ENCODE measurements at places on chromosomes 4 and X. TPM values are rescaled to one million over a fixed set of nuclear protein-coding genes. Genes with fewer than 3 reads are reported as not detected.

The AKAP14 gene
- total RNA-seq: not detected

The PPEF2 gene
- total RNA-seq: 0.24 TPM

The CLNK gene
- 0.49 TPM for total RNA-seq

The SRD5A3 gene
- 3.6 TPM for total RNA-seq

The FHIP1A gene
- 0.76 TPM for total RNA-seq

The NAA11 gene
- total RNA-seq: not detected

The TFDP3 gene
- not detected for total RNA-seq

The SLC10A7 gene
- total RNA-seq: 18.3 TPM

The ODAPH gene
- total RNA-seq: 0.36 TPM

The CXCL10 gene
- not detected for total RNA-seq

The NAP1L2 gene
- 2.0 TPM for total RNA-seq

The SERTM2 gene
- not detected for total RNA-seq

The XAGE1A gene
- not detected for total RNA-seq

The ANKRD50 gene
- 0.53 TPM for total RNA-seq

The L1CAM gene
- 19.9 TPM for total RNA-seq

GRCh38 chr4:30341731-30342130 is 378.4 kb upstream of the PCDH7 start:
- no peak for DNase-seq

DNA sequence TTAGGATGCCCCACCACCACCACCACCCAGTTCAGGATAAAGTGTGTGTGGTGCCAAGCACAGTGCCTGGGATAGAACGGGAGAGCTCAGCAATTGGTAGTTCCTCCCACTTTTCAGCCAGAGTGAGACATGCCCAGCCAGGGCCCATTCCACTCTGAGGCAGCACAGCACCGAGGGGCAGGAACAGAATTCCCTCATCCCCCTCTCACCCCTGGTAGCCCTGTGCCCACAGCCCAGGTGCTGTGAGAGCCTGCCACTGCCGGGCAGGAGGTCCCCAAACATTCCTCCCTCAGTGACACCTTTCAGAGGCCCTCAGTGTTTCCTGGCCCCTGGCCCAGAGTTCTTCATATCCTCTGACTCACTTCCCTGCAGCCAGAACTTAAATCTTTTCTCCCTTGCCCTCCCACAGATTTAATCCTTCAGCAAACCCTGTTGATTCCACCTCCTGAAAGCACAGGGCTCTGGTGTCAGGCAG is 8.1 kb downstream of the RIPPLY1 start:
- DNase-seq: no peak

DNA sequence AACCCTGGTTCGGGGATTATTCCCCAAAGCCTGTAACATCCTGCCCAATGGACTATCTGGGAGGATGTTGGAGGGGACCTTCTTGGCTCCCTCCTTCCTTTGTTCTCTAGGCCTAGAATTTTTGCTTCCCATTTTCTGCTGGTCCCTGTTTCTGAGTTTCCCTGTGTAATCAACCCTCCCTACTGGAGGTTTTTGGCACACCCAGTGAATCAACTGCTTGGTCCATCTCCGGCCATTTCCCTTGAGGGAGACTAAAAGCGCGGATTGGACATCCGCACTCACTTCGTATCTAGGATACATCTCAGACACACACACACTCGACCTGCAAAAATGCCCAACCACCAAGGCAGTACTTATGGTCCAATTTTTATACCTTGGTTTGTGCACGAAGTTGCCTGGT is 108.2 kb upstream of the MAGEE2 start:
- DNase-seq: no peak

DNA sequence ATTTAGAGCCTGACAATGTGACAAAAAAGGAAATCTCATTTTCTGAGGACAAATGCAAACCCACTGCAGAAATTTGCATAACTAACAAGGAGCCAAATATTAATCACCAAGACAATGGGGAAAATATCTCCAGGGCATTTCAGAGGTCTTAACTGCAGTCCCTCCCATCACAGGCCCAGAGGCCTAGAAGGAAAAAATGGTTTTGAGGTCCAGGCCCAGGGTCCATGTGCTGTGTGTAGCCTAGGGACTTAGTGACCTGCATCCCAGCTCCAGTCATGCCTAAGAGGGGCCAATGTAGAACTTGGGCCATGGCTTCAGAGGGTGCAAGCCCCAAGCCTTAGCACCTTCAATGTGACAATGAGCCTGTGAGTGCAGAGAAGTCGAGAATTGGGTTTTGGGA is 44.2 kb downstream of the P2RY10 start:
- DNase-seq: no peak

GRCh38 chrX:12958059-12958458 is 16.9 kb upstream of the TMSB4X start:
- DNase-seq: no peak

- no peak for DNase-seq
These were observed 154.6 kb downstream of the AFAP1 start for GRCh38 chr4:7785017-7785416.

GRCh38 chr4:47891928-47892327 is 22.5 kb downstream of the NFXL1 start:
- DNase-seq: no peak

DNA sequence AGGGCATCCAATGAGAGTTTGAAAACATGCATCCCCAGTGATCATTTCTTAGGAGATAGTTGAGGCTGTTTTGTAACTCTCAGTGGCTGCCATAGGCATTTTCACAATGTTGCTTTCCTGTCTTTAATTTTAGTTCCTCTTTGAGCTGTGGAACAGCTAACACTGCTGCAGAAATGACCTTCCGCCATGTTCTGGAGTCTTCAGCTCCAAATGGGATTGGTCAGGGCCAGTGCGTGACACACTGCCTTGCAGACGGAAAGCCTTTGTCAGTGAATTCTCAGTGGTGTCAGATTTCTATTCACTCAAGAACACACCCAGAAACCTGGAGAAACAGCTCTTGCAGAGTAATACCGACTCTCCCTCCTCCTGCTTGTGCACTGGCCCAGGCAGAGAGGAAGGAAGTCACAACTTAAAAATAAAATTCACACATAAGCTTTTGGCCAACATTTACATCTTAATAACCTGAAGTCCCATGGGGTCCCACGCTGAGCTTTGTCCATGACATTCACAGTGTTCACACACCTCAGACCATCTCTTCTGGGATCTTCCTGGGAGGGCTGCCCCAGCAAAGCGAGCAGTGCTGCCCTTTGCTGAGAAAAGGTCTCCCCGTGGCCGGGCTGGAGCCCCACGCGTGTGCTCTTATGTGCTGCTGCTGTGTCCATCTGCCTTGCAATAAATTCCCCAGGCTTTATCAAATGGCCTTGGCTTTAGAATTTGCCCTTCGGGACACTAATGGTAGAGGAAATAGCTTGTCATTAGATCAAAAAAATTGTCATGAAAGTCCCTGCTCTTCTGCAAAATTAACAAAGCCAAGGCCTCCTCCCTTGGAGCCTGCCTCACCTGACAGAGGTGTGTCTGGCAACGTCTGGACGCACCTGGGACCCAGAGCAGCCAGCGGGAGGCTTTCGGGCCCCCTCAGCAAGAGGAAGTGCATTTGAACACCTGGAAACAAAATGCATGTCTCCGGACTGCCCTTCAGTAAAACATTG is 126.8 kb downstream of the IRF2 start:
- peak; percentile 70 for DNase-seq

DNA sequence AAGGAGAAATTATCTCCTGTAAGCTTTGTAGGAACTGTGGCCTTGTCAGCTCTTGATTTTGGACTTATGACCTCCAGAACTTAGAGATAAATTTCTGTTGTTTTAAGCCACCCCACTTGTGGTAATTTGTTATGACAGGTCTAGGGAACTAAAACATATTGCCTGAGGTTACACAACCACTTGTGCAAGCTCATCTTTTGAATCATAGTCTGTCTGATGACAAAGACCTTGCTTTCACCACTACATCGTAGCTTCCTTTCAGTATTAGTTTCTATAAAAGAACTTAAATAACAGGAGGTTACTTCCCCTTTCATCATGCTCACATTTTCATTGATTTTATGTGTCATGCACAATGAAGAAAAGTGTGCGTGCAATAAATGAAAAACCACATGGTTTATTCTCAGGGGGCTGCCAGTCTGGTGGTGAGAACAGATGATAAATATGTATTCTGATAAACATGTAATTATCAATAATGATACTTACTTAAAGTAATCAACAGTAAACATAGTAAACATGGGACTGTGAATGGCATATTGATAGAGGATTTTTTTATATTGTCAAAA is 690.0 kb upstream of the HS3ST1 start:
- DNase-seq: peak; percentile 2

DNA sequence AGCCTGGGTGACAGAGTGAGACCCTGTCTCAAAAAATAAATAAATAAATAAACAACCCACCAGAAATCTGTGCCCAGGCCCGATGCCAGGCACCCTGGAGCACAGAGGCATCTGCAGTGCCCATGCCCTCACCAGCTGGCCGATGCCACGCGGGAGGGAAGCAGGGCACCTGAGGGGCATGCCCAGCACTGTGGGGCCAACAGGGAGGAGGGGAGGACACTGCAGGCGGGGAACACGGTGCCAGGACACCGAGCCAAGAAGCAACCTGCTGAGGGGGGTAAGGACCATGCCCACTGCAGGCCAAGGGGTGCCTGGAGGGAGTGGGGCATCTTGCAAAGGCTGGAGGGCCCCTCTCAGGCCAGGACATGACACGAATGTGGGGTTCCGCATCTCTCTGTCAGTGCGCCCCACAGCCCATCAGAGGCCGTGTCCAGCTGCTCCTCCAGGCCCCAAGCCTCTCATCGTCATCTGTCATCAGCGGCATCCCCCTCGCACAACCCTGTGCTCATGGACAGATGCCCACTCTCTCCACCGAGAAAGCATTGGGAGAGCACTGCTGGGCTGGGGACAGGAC is 13.3 kb upstream of the DUSP9 start:
- no peak for DNase-seq

DNA sequence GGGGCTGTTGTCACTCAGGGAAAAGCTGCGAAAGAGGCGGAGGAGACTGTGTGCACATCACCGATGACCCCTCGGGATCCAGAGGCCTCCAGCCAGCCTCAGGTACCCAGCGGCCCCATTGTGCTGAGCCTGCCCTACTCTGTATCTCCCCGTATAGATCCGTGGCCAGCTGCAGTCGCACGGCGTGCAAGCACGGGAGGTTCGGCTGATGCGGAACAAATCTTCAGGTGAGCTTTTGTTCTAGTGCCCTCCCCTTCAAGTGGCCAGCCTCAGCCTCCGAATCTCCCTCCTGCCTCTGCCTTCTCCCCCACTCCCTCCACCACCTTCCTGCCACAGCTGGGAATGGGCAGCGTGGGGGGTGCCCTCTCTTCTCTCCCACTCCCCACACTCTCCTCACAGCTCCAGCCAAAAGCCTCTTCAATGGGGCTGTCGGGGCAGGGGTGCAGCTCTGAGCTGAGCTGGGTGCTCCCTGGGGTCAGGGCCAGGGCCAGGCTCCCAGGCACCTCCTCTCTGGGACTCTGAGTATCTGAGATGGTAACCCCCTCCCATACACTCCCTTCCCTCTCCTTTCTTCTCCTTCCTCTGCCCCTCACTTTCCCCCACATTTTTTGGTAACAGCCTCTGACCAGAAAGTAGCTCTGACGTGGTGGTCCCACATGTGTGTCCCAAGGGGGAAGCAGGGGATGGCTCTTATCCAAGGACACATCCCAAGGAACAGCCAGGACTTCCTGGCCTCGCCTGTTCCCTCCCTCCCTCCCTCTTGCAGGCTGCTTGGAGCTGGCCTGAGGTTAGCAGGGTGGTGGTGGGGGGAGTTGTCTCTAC is 20.4 kb upstream of the UBA1 start:
- no peak for DNase-seq

DNA sequence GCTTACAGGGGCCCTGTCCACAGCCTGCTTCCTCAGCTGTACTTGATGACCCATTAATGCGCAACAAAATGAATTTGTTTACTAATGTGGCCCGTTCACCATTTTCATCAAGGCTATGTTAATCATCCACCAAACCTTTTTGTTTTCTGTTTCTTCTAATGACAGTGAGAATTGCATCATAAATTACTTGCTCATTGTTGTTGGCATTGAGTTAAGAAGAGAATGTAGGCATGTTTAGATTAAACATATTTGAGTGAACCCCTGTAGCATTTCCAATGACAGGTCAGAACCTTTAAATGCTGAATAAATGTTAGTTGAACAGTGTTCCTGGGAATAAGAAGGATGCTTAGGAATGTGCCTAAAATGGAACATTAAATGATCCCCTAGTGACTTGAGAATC is 183.4 kb downstream of the SPRY1 start:
- no peak for DNase-seq

DNA sequence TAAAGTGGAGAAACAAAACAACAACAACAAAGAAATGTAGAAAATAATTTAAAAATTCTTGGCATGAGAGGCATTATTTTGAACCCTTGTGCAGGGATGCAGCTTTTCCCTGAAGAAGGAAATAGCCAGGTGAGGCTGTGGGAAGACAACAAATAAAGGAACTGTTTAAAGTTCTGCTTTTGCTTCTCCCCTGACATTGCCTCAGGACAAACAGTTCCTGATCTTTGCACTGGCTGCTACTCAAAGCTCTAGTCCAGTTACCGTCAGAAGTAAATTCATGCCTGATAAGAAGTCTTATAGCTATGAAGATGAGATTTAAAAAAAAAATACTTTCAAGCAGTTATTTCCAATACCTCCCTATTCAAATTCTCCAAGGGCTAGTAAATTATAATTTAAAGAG is 233.8 kb downstream of the IL15 start:
- DNase-seq: no peak

- DNase-seq: no peak
These were observed 106.7 kb upstream of the MSX1 start for GRCh38 chr4:4752576-4753401.

DNA sequence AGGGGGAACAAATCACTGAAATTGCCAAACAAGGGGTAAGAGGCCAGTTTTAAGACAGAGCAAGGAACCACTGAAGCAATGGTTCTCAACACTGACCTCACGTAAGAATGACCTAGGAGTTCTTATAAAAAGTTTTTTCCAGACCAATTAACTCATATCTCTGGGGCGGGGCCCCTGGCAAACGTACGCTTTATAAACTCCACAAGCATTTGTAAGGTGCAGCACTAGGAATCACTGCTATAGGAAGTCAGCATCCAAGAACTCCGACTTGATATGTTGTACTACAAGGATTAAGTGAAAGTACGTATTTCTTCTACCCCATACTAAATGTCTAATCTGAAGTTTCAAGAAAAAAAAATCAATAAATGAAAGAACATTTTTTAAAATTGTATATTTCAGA is 269.9 kb downstream of the RCHY1 start:
- no peak for DNase-seq

DNA sequence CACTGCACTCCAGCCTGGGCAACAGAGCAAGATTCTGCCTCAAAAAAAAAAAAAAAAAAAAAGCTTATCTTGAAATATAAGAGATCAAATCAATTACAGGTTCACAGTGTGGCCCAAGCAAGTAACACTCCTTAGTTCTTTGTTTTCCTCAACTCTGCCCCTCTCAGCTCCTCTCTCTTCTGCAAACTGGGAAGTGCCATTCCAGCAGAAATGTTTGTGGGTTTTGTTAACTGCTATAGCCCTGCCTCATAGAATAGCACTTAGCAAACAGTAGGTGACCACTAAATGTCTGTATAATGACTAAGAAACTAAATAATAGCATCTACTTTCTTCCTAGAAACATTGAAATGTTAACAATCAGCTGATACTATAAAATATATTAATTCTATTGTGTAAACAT is 160.0 kb upstream of the NAP1L5 start:
- no peak for DNase-seq
